Esophagus squamous epithelium (tissue), 5 donors: ENCODE measurements at places on chromosomes 11 and 22.

DNA sequence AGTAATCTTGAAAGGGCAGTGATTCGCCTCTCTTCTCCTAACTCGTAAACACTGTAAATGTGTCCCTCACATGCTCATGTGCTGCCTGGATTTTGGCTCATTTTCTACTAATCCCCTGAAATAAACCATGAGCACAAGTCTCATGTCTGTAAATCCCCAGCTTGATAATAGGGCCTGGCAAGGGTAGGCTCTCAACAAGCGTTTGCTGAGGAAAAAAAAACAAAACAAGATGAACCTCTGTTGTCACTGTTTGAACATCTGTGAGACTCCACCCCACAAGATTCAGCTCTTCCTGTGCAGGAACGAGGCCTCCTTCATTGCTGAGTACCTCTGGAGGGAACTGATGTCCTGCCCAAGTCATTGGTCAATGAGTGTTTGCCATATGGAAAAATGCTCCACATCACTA, 4.5 kb upstream of the CYB5R2 start:
- DNase-seq, result no peak

DNA sequence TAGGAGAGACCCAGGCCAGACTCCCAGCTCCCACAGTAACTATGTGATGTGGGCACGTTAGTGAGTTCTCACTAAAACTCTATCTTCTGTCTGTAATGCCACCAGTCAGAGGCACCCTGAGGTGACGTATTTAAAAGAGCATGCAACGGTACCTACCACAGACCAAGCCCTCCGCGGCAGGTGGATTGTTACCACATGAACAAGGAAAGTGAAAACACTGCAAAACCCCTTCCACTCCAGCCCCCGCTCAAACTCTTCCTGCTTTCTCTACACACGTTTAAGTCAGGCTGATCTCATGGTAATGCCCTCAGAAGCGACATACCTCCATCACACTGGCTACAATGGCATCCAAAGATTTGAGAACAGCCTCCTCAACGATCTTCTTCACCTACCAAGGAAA, 36.7 kb downstream of the SERPIND1 start:
- no peak for DNase-seq

- DNase-seq, result no peak
These were observed 2.9 kb downstream of the THYN1 start for GRCh38 chr11:134250246-134250645.

DNA sequence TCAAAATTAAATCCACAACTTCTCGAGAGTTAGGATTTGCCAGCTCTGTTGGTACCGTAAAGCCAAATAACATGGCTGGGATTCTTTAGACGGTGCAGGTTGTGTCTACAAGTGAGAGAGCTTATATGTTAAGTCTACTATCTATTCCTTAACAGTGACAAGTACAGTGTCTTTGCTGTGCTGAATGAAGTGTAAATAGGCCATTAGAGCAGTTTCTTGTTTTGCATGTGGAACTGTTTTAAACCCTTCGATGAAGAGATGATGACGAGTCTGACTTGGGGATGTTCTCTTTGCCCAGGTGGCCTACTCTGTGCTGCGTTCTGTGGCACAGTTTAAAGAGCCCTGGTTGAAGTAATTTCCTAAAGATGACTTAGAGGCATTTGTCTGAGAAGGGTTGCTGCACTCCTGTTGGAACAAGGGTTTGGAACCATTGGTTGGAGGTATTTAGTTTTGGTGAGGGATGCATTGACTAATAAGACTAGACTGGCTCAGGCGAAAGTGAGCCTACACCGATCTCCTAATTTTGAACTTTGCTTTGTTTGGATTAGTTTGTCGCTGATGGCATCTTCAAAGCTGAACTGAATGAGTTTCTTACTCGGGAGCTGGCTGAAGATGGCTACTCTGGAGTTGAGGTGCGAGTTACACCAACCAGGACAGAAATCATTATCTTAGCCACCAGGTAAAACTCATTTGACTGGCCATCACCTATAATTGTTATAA, 988 bp downstream of the RPS3 start:
- no peak for DNase-seq
